Activated CD4-positive, alpha-beta T cell treated with anti-CD3 and anti-CD28 coated beads, Interleukin-10, Interleukin-2, amounts not matched to agents 100 ng/mL and 50 ng/mL, durations not matched to agents 16 hours and 8 hours (primary cell): ENCODE measurements at places on chromosomes 13 and 19.

DNA sequence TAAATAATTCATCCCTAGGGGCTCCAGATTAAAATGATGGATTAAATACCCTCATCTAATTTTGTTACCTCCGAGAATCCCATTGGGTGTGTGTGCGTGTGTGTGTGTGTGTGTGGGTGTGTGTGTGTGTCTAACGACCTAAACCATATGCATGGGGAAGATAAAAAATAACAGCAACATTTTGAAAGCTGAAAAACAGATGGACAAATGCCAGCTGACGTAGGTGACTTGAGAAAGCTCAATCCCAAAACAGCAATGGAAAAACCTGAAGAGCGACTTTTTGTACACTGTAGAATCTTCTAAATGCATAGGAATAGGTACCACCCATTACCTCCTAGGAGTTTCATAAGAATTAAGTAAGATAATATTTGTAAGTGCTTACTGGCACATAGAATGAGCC, 8.7 kb upstream of the RPL21 start:
- DNase-seq = no peak

GRCh38 chr19:38665950-38666662, 18.7 kb downstream of the ACTN4 start:
- DNase-seq = no peak

GRCh38 chr19:34598217-34599155, 78.5 kb downstream of the SCGB2B2 start:
- no peak for DNase-seq

- no peak for DNase-seq
These were observed 90.9 kb downstream of the GJA3 start for GRCh38 chr13:20069956-20070355.

DNA sequence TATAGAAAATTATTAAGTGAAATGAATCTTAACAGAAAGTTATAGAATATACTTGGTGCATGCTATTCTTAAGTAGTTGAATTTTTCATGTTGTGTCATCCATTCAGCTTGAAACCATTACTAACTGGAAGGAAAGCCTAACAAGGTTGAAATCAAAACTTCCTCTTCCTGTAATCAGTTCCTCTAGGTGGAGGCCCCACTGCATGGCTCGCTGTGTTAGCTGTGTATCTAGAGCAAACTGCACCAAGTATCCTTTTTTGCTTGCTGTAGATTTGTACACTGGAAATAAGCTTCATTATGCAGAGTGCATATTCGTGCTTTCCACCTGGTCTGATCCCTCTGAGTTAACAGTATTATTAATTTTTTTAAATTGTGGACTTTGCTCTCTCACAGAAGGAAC, 1146.1 kb downstream of the EFNB2 start:
- DNase-seq = no peak

DNA sequence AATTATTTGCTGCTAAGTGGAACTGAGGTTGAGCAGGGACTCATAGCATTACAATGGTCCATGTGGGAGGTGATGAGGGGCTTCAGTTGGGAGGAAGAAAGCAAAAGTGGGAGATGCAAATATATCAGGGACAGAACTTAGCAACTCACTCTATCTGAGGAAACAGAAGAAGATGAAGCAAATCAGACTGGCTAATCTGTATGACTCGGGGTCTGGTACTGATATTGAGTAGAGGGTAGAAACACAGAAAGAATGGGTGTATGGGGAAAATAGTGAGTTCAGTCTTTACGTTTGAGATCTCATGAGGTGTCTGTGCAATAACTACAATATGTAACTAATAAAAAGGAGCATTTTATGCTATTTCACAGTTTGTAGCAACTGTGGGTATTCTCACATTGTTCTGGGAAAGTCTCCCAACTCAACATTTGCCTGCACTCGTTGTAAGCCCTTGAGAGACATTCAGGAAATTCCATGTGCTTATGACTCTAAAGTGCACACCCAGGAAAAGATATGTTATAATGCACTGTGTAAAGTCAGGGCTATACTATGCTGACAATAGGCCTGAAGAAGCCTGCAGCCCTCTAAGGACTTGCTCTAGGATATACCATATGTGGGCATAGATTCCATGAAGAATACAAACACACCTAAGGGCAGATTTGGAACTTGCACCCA, 183.5 kb downstream of the SPRY2 start:
- DNase-seq = no peak

DNA sequence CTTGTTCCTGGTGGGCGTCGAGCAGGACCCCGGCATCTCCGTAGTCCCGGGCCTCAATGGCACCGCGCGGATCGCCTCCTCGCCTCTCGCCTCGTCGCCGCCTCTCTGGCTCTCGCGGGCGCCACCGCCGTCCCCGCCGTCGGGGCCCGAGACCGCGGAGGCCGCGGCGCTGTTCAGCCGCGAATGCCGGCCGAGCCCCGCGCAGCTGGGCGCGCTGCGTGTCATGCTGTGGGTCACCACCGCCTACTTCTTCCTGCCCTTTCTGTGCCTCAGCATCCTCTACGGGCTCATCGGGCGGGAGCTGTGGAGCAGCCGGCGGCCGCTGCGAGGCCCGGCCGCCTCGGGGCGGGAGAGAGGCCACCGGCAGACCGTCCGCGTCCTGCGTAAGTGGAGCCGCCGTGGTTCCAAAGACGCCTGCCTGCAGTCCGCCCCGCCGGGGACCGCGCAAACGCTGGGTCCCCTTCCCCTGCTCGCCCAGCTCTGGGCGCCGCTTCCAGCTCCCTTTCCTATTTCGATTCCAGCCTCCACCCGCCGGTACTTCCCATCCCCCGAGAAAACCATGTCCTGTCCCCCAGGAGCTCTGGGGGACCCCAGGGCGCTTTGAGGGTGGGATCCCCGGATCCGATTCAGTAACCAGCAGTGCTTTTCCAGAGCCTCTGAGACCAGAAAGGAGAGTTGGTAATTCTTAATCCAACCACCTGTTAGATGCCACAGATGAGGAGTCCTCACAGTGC, 885 bp downstream of the MLNR start:
- DNase-seq = peak; percentile 6

- no peak for DNase-seq
These were observed 67.9 kb downstream of the CCDC70 start for GRCh38 chr13:51929699-51930098.

DNA sequence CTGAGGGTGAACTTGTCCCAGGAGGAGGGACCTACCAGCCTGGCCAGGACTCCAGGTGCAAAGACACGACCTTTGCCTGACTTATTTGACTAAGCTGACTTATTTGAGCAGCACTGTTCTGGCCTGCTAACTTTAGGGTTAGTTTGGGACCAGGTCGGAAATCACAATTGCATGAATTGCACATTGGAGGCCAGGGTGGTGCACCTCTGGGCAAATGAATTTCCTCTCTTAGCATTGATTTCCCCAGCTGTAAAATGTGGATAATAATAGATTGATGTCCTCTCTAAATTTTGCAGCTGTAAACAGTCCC, 1.4 kb upstream of the BST2 start:
- DNase-seq = peak; percentile 34

GRCh38 chr13:111202745-111203144, 87.6 kb downstream of the ARHGEF7 start:
- DNase-seq = peak; percentile 63

GRCh38 chr19:55018216-55018615, 19.8 kb downstream of the GP6 start:
- no peak for DNase-seq

GRCh38 chr13:60509601-60510386, 112.8 kb downstream of the TDRD3 start:
- DNase-seq = no peak

DNA sequence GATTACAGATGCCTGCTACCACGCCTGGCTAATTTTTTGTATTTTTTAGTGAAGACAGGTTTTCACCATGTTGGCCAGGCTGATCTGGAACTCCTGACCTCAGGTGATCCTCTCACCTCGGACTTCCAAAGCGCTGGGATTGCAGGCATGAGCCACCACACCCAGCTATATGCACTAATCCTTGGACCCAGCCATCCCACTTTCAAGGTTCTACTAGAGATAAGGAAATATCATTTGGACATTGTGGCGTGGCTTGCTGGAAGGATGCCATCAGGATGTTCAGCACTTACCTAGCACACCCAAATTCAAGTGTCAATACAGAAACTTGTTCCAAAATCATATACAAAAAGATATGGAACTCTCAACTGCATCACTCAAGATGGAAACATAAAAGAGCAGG, 136.4 kb downstream of the ABCC4 start:
- no peak for DNase-seq

DNA sequence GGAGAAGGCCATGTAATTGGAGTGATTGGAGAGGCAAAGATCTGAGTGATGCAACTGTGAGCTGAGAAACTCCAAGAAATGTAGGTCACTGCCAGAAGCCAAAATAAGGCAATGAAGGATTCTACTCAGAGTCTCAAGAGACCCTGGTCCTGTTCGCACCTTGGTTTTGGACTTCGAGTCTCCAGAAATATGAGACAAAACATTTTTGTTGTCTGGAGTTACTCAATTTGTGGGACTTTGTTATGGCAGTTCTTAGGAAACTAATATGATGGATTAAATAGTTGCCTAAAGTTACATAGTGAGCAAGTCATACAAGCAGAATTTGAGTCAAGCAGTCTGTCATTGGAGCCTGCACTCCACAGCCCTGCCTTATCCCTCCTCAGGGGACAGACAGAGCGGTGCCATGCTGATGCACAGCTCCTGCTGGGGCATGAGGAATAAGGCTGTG, 104.2 kb downstream of the ITGBL1 start:
- DNase-seq = no peak

GRCh38 chr13:77800219-77800618, 102.7 kb downstream of the SLAIN1 start:
- DNase-seq = no peak

DNA sequence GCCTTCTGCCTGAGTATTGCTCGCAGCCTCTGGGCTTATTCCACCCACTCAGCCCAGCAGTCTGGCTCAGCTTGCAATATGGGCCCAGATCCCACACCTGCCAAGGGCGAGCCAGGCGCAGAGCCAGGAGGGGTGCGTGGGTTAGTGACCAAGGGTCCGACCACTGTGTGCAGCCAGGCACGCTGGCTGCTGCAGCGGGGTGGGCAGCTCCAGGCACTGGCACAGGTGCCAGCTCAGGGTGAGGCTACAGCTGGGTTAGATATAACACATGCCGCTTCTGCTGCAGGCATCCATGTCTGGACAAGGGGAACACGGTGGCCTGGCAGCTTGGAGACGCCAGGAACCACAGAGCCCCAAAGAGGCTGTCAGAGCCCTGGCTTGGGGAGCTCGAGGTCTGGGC, 12.6 kb upstream of the URAD start:
- no peak for DNase-seq

DNA sequence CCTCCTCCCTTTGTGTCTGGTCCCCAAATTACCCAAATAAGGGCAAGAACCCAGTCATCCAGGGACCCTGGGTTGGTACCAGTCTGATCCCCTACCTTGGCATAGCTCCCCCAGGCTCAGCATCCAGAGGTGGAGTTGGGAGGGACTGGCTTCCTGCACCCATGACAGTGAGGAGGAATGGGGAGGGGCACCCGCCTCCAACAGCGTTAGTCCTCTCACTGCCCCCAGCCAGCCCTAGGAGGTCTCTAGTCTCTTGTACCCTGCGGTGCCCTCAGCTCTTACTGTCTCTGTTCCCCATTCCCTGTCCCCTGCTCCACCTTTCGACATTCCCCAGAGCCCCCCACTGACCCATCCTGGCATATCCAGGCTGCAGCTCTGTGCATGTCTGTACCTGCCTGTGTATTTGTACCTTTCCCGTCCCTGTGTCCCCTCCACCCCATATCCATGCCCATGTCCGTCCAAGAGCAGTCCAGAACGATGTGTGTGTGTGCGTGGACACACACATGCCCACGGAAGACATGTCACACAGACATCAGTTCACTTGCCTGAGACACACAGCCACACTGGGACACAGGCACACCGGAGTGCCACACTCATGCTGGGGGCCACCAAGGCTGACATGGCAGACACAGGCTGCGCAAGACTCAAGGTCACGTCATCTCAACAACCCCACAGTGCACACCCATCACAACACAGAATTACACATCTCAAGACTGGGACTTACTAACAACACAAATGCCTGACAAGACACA, 17.8 kb downstream of the ERFL start:
- no peak for DNase-seq

DNA sequence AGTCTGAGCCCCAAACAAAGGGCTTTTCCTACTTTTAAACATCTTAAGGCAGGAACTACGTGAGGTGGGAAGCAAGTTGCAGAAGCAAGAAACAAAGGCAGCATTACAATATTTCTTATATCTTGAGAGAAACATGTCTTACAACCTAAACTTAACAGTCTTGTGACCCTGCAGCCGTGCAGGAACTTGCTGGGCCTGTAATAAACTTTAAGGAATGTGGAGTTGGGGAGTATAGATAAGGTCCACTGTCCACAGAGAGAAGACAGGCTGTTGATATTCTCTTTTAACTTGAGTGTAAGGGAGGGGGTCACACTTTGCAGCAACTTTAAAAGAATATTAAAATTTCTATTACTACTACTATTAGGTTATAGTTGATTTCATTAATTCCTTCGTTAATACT, 214.6 kb upstream of the HTR2A start:
- DNase-seq = no peak

GRCh38 chr19:45145270-45146189, 15.3 kb downstream of the NKPD1 start:
- DNase-seq = no peak

DNA sequence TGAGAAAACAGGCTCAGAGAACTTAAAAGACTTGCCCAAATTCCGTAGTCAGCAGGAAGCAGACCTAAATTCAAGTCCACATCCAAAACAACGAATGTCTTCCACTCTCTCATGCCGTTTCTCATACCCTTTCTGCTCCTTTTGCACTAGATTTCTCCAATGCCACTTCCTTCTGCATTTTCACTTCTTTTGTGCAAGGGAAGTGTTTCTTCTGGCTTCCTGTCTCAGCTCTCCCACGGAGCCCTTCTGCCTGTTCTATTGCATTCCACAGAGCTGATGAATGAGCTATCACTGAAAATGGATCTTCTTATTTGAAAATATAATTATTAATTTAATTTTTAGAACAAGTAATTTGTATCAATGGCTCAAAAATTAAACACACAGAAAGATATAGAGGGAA, 56.1 kb upstream of the STK24 start:
- DNase-seq = no peak

- DNase-seq = peak; percentile 69
These were observed 65.4 kb downstream of the GNG7 start for GRCh38 chr19:2636897-2637683.

DNA sequence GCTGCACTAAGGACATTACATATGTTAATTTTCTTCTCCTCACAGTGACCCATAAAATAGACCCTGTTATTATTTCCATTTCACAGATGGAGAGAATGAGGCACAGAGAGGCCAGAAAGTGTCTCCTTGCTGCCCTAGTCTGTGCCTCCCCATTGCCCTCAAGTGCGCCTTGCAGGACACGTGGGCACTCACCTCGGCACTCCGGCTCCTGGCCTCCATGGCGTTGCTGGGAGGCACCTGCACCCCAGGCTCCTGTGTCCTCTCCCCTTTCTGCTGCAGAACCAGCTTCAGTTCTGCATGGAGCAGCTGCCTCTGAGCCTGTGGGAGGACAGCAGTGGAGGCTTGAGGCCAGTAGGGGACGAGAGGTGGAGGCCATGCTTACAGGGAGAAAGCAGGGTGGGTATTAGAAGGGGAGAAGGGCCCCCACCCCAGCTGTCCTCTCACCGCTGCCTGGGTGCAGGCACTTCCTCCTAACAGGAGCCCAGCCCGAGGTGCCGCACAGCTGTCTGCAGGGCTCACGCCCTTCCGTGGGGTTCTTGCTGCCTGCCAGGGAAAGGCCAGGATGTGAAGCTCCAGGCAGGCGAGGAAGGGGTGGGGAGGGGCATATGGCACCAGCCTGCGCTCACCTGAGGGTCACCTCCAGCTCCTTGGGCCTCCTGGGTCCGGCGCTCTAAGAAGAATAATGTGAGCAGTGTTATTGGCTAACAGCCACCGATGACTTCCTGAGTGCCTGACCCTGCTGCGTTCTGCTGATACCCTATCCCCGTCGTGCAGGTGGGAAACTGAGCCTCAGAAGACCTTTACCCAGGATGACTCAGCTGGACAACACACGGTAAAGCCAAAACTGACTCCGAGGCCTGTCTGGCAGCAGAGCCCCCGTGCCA, 5.2 kb downstream of the PRX start:
- no peak for DNase-seq
